Activated CD4-positive, alpha-beta T cell treated with anti-CD3 and anti-CD28 coated beads, Interleukin-2, amount 10 ng/mL, durations not matched to agents 7 days and 5 days (primary cell): ENCODE measurements at places on chromosomes 3 and 15. TPM values are rescaled to one million over a fixed set of nuclear protein-coding genes. Genes with fewer than 3 reads are reported as not detected.

Gene ST6GAL1
- 145 TPM for total RNA-seq

Gene NANOGP8
- not detected for total RNA-seq

GRCh38 chr3:140834266-140835037 lies 107.2 kb upstream of the SLC25A36 start:
- DNase-seq = no peak

Gene EPHB1
- total RNA-seq = 1.8 TPM

Gene B3GNT5
- total RNA-seq = 0.71 TPM

DNA sequence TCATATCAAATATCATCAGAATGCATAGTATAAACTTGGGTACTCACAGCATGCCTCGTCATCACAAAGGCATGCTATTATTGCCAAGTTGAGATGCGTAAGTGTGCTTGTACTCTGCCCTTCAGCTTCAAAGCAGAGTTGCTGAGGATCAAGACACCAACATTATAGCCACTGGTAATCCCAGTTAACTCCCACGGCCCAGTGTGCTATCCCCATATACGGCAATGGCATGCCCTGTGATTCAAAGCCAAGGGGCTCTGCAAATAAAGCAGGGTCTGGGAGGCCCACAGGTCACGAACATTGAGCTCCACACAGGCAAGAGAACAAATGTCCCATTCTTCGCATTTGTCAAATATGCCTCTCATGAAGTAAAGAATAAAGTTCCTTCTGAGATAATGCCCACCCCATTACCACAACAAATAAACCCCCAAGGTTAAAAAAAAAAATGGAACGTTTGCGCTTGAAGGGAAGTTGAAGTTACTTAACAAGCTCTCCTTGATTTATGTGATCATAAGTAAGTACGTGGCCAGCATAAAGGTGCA lies 298.1 kb upstream of the NECTIN3 start:
- no peak for DNase-seq

Gene COPS2
- 61.7 TPM for total RNA-seq

Gene MST1
- total RNA-seq = 10.0 TPM

DNA sequence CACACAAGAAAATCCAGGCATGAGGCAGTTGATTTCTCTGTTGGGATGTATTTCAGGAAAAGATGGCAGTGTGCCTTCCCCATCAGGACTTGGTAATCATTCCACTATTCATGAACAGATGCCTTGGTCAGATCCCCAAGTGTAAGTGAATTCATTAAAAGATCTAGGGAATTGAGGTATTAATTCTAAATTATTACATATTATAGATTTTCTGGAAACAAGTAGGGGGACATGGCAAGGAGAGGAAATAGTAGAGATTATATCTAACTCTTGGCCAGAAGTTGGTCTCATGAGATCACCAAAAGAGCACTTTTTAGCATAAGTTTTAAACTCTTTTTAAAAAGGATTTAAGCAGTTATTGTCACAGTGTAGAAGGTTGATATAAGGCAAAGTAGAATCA lies 74.4 kb upstream of the MDFIC2 start:
- no peak for DNase-seq

DNA sequence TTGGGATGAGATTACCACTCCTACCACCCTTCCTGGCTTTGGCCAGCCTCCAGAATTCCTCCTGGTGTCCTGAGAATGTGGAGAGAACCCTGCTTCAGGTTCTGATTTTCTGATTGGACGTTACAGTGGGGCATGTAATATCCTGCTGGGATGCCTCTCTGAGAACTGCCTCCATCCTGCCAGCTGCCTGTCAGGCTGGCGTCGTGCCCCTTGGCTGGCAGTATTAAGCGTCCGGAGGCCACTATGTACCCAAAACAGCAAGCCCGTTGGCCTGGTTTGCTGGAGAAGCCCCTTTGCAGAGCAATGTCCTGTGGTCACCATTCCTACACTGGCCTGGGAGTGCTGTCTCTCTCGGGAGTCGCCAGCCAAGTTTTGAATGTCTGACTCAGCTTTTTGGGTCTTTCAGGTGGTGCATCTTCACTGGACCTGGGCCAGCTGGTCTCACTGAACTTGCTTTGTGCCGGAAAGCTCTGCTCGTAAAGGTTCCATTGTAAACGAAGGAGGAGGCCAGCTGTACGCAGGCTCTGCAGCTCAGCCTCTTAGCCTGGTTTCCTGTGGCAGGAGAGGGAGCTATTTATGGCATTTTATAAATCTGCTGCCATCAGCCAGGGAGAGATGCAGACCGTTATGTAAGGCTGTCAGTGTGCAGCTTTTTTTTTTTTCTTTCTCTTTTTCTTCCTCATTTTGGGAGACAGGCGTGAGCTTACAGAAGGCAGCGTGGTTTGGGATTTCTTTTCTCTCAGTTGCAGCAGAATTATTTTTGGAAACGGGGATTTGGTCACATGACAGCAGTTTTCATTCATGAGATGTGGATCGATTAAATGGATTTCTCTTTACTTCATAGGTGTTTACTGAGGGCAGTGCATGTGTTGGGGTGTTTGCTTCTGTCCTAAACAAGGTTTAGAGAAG lies 19.0 kb upstream of the TRAK1 start:
- DNase-seq = no peak

GRCh38 chr3:186598108-186598784 lies 14.6 kb upstream of the AHSG start:
- no peak for DNase-seq

Gene ROBO2
- total RNA-seq = not detected

GRCh38 chr3:159938714-159939113 lies 49.9 kb upstream of the IL12A start:
- DNase-seq = no peak

GRCh38 chr3:48897460-48898376 lies 964 bp downstream of the SLC25A20 start:
- peak; percentile 13 for DNase-seq

GRCh38 chr3:131591394-131592014 lies 88.7 kb upstream of the MRPL3 start:
- no peak for DNase-seq

DNA sequence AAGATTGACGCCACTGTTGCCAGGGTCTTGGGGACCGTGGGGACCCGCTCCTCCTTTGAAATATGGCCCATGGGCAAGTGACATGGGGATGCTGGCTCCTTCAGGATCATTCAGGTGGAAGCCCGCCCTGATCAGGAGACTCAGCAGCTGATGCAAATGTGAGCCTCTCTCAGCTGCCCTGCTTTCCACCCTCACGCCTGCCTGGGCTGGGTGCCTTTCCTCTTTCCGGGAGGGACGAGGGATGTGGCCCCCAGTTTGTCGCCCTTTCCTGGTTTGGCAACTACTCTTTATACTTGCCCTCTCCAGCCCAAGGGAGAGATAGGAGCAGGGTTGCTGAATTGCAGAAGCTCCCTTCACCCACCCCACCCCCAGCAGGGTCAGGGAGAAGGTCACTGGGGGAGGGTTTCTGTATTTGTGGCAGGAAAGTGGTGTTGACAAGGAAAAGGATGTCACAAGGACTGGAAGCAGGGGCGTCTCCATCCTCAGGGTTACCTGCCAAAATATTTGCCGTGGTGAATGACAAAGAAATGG lies 21.8 kb downstream of the DNASE1L3 start:
- no peak for DNase-seq

GRCh38 chr3:55107187-55107586 lies 179.3 kb upstream of the LRTM1 start:
- no peak for DNase-seq

DNA sequence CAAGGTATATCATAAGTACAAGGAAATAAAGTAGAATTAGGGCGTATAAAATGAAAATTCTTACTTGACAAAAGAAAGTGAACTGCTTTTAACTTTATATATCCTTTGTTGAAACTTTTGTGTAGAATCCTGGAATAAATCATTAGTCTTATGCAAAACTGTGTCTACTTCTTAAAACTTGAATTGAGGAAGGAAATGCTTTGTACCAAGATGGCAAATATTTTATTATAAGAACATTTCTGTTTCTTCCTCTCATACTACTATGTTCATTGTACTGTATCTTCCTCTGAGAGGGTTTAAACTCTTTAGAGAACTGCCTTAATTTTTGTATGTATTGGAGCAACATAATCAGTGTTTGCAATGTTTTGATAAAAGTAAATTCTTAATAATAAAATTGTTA lies 42.0 kb downstream of the RASA2 start:
- DNase-seq = no peak

Gene MTMR10
- 26.6 TPM for total RNA-seq

GRCh38 chr3:127003601-127004280 lies 20.8 kb downstream of the PLXNA1 start:
- no peak for DNase-seq

DNA sequence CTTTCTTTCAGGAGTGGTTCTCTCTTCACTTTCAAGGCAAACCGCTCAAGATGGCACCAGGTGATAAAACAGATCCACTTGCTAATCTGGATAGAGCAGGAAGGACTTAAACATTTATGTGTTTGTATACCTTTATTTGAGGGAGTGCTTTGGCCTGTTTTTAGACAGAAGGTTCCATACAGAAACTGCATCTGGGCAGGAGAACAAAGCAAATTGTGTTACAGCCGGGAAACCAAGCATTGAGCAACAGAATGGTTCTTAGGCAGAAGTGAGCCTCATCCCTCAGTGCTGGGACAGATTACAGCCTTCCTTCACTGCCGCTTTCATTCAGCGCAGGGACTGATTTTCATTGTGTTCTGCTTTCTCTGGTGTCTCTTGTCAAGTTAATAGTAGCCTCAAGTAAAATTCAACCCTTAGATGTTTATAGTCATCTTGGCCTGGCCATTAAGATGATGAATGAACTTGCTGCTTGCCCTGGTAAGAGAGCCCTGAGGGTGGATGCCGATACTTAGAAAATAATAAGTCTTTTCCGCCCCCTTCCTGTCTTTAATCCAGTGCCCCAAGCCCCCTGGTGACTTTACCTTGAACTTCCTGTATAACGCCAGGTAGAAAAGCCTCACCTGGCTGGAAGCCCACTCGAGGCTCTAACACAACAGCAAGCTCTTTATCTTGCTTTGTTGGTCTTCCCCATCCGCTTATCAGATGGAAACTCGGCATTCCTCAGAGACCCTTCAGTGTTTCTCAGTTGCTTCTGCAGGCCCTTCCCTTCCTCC lies 168.0 kb upstream of the CTDSPL start:
- no peak for DNase-seq

DNA sequence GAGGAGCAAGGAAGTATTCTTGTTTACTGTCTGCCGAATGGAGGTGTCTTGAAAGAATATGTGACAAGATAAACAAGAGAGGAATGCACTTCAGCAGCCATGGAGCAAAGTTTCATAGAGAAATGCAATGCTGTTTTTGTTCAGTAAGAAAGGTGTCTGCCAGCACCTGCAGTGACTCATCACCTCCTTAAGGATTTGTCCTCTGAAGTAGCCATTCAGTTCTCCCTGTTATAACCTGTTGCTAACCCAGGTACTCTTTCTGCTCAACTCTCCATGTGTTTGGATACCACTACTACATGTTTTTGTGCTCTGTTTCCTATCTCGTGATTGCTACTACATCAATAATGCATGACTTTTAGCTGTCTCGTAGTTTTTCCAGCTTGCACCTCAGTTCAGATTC lies 328.9 kb downstream of the CHL1 start:
- DNase-seq = no peak

Gene SEC22A
- 13.8 TPM for total RNA-seq

DNA sequence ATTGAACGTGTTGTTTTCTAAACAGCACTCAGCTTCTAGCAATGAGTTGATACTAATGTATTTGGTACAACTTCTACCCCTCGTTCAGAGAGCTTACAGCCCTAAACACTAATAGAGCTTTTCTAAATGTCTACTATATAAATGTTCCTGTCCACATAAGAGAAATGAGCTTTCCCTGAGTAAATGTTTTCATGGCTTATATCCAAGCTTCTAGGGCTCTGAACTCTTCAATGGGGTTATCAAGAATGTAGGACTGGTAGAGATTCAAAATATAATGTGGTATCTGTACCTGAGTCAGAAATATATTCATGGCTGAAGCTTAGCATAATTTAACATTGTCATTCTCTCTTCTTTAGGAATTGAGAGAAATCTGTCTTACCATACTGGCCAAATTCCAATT lies 73.4 kb downstream of the SERPINI1 start:
- DNase-seq = no peak

DNA sequence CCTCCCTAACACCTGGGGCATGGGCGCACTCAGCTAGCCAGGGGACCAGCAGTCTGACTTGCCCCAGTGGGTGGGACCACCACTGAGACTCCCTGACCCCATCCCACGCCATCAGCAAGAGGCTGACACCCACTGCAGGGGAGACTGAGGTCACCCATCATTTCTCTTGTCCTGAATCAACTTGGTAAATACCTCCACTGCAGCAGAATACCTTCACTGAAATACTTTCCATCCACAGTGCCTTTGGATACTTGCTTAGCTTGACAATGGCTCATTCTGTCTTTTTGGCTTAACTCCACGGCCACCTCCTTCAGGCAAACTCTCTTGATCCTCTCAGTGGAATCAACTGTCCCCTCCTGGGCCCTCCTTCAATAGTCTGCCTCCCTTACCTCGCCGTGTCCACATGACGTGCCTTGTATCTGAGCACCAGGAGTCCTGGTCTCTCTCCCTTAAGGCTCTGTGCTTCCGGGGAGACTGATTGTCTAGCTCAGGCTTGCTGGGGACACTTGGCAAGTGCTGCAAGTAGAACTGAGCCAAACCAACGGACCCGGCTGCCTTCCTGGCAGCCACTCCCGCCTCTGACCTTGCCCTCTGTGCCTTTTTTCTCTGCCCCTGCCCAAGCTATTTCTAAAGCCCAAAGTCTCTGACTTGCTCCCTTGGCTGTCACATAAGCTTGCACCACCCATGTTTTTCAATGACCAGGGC lies 119.1 kb downstream of the ADCY5 start:
- DNase-seq = no peak

GRCh38 chr3:57556459-57557084 lies 498 bp downstream of the PDE12 start:
- peak; percentile 42 for DNase-seq

Gene C3orf49
- total RNA-seq = not detected

DNA sequence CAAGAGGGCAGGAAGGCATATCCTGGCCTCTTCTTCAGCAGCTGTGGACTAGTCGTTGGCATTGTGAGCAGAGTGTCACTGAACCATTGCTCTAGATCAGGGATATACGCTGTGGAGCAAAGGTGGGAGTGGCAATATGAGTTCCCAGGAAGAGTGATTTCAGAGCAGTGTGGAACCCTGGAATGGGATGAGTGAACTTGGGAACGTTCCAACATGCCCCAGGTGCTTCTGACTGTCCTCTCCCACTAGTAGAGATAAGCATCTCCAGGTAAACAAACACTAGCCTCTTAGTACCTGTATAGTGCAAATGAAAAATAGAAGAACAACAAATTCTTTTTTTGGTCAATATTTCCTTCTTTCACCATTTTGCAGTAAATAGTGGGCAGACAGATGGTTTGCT lies 123.6 kb upstream of the VEPH1 start:
- no peak for DNase-seq

DNA sequence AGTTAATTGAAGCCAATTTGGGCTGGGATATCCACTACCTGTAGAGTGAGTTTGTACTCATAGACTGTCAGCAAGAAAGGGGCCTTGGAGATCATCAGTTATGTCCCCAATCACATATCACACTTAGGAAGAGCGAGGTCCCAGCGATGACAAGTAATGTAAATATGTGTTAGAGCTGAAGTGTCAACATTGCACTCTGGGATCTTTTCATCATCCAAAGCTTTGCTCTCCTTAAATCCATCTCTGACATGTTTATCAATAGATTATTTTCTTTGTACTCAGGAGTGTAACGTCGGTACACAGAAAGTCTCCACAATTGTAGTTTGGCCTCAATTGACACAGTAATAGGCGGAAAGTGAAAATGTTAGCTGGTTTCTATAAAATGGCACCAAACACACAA lies 113.7 kb upstream of the TPRG1 start:
- no peak for DNase-seq

Gene ATP13A5
- total RNA-seq = not detected

Gene GOLGA8F
- not detected for total RNA-seq

Gene LRRC2
- 0.29 TPM for total RNA-seq
